ENCODE measurements at places on chromosomes 4 and X. TPM values are rescaled to one million over a fixed set of nuclear protein-coding genes. Genes with fewer than 3 reads are reported as not detected.

GRCh38 chrX:49053223-49054072 is 5.4 kb upstream of the CCDC120 start:
- peak; percentile 58 for DNase-seq

DNA sequence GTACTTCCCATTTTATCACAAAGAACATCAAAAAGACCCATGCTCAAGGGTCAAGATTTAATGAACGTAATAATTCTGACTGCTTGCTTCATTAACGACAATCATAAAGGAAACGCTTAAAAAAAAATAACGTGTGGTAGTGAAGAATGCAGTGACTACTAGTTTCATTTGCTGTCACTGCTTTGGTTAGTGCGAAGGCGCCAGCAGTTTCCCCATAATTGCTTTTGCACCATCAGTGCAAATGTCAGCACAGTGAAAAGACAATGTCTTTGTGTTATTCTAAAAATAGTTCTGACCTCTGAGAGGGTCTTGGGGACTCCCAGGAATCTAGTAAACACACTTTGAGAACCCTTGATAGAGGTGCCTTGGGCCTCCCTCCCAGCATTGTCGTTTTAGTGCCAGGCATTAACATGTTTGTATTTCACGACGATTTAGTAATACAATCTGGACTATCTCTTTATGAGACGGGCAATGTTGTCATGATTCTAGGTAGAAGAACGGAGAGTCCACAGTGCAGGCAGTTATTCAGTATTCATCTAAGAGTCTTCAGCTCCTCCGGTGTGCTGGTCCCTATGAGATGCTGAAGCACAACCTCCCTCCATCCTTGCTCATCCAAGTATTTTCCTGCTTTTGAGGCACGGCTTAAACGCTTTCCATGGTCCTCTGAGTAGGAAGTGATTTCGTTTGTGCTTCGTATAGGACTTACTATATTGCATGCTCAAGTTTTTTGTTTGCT is 71.0 kb downstream of the AFF1 start:
- peak; percentile 25 for DNase-seq

GRCh38 chr4:23835774-23836478 is 53.9 kb downstream of the PPARGC1A start:
- DNase-seq = no peak

DNA sequence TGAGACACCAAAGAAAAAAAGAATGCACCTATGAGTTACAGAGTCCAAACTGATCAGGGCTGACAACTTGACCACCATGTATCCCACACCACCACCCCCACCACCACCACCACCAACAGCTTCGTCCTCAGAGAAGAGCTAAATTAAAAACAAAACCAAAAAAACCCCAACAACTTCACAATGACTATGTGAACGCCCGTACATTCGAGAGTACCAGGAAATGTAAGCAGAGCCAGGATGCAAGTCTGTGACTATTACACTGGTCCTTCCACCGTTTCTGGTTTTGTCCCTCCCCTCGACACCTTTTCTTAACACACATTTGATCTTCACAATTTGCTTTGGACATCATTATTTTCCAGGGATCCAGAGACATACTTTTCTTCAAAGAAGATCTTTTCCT is 51.0 kb downstream of the WFS1 start:
- no peak for DNase-seq

GPR50 gene
- not detected for total RNA-seq

DNA sequence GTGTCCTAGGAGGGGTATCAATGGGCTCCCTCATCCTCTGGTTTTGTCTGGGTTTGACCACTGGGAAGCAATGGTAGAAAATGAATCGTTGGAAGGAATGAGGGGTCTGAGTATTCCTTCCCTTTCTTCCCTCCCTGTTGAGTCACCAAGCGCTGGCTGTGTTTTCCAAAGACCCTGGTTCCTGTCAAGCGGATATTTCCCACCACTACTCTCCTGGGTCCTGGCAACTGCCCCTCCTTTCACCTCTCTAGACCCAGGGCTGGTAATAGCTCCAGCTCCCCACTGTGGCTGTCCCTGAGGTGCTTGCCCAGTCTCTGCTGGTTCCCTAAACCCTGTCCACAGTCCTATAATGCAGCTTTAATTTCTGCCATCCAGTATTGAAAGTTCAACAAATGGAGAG is 22.2 kb downstream of the SMIM43 start:
- no peak for DNase-seq

FHIP1A gene
- total RNA-seq = 13.8 TPM

WDFY3 gene
- 23.1 TPM for total RNA-seq

GRCh38 chr4:110636171-110636679 is 13.3 kb upstream of the PITX2 start:
- no peak for DNase-seq

DNA sequence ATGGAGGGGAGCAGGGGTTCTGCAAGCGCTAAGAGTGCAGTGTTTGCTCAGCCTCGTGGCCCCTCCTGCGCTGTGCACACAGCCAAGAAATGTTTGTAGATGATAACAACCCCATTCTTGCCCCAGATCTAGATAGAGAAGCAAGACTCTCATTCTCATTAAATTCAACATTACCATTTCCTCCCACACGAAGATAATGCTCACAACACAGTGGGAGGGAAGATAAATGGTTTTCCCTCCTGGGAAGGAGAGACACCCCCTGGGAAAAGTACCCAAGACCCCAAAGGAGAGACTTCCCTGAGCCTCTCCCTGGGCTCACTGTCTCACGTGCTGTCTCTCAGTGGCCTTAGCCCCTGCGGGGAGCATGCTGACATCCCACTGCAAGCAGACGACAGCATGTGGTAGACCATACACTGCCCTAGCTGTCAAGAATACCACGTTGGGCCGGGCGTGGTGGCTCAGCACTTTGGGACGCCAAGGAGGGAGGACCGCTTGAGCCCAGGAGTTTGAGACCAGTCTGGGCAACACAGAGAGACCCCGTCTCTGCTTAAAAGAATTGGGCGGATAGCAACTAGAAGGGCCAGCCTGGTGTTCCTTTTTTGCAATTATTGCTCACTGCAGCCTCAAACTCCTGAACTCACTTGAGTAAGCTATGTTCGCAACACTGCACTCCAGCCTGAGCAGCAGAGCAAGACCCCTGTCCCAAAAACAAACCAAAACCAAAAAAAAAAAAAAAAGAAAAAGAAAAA is 34.9 kb upstream of the IQSEC2 start:
- DNase-seq = no peak

DNA sequence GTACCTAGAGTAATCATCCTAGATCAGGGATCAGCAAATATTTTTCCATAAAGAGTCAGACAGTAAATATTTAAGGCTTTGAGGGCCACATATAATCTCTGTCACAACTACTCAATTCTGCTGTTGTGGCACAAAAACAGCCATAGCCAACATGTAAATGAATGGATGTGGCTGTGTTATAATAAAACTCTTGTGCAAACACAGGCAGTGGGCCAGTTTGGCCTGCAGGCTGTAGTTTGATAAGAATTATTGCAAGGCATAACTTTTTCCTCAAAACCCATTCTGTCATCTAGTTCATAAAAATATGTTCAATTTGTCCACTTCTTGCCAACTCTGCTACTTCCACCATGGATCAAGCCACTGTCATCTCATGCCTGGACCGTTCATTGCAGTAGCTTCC is 39.4 kb upstream of the SHROOM4 start:
- DNase-seq = no peak

- DNase-seq = no peak
These were observed 880.3 kb upstream of the GRIA3 start for GRCh38 chrX:122303761-122304160.

DNA sequence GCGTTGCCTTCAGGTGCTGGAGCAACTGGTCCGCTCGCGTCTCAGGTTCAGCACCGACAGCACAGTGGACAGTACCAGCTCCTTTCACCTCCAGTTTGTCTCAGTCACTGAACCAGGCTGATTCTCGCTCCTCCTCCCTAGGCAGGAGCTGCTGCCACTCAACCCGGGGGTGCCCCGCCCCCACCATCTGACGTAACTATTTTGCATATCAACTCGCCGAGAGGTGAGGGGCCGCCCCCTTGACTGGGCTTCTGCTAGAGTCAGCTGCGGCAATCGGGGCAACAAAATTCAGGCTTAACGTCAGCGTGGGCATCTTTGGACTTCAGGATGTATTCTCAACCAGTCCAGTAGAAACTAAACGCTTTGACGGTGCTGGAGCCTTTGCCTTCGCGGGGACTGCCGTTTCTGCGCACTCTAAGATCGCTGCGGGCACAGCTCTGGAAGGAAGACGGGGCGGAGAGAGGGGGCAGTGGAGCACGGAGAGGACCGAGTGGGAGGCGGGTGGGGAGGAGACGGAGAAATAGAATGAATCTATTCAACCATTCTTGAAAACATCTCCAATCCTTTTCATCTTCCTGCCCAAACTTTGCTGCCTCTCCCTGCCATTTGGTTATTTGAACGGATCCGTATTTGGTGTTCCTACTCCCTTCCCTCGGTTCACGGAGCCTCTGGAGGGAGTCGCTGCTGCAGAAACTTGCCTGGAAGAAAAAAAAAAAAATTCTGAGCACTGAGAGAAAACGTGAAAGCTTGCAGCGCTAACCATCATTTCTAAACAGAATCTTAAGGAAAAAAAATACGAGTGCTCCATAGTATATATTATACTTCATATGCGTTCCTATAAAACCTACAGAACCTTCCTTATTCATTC is at the start of gene FSTL5:
FSTL5 (minus strand) TSS at position 109 of the 868 bp plus-strand sequence. CDS start 52,604 bp downstream, outside the sequence.
- peak; percentile 53 for DNase-seq

GRCh38 chr4:67910585-67910905 is 26.7 kb upstream of the TMPRSS11D start:
- no peak for DNase-seq

CRLF2 gene
- not detected for total RNA-seq
